ENCODE measurements at places on chromosomes 1 and 21.

GRCh38 chr1:221162939-221163338, 283.7 kb downstream of the HLX start:
- no peak for DNase-seq

GRCh38 chr1:224851848-224852261, 77.6 kb upstream of the DNAH14 start:
- DNase-seq = no peak

DNA sequence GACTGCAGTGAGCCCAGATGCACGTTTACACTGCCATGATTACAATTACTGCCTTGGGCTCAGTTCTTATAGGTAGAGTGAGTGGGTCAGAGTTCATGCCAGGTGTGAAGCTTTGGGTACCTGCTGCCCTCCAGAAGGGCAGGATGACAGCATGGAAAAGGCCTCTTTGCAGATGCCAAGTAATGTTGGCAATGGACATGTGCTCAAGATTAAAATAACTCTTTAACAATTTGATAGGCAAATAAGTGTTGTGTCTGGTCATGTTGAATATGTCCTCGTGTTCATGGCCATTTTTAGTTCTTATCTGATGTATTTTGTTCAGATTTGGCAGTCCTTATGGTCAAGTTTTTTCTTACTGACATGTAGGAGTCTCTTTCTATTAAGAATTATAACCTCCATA, 34.8 kb downstream of the S100B start:
- no peak for DNase-seq

DNA sequence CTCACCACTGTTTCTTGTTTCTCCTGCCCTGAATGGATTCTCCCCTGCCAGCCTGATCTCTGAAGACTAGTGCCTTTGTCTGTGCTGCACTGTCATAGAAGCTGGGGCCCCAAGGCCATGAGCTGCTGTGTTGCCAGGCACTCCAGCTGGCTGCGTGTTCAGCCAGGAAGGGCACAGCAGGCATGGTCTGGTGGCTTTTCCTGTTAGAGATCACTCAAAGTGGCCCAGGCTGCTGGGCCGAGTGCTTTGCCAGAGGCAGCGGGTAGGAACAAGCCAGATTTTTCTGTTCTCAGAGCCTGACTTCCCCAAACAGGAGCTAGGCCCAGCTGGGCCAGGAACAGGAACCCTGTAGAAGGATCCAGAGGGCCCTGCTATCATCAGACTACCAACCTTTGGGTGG, 5.2 kb downstream of the ADPRS start:
- DNase-seq = no peak

DNA sequence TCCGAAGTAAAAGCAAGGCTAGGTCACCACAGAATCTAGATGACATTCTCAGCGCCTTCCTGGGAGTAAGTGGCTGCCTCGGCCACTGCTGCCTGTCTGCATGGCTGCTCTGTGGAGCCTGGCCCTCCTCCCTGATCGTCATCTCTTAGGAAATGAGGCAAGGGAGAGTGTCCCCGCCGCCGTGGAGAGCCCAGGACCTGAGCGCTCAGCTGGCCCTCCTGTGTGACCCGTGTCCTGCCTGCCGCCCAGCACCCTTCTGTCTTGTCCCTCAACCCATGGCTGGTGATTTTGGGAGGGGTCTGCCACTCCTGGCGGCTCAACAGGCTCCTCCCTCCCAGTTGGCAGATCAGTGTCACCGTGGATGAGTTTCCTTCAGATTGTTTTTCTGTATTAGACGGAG, 156.4 kb upstream of the COL6A1 start:
- DNase-seq = no peak

DNA sequence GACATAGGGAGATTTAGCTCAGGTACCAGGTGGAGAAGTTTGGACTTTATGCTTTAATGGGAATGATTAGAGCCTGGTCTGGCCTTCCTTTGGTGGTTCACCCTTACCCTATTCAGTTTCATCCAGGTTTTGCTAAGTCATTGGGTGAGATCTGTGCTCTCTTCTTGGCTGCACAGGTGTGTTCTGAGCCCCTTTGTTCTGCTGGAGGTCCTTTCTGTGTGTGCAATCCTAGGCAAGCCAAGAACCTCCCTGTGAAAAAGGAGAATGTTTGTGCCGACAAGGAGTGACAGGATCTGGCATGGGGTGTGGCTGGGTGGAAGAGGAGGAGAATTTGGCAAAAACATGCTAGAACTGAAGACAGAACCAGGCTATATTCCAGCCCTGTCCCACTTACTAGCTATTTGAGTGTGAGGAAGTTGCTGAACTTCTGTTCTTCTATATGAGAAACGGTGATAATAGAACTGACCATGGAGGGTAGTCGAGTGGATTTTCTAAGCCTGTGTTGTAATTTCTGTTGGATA, 4.6 kb downstream of the GSTM5 start:
- peak; percentile 35 for DNase-seq

- peak; percentile 39 for DNase-seq
Measured at GRCh38 chr1:229208481-229208880, 62.4 kb upstream of the RAB4A start.

DNA sequence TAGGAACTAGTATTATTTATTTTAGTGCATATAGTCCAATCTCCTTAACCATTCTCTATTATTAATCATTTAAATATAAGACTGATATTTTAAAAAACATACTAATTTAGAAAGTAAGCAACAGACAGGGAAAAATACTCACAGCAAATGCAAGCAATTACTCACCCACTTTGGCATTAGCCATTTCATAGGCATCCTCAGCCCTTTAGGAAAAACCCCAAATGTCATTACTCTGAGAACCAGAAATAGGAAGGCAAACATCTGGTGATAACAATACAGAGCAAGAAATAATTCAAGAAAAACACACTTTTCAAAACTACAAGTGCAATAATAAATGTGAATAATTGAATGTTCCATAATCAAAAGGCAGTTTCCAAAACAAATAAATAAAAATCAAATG, 545.1 kb downstream of the PLPP3 start:
- DNase-seq = no peak

DNA sequence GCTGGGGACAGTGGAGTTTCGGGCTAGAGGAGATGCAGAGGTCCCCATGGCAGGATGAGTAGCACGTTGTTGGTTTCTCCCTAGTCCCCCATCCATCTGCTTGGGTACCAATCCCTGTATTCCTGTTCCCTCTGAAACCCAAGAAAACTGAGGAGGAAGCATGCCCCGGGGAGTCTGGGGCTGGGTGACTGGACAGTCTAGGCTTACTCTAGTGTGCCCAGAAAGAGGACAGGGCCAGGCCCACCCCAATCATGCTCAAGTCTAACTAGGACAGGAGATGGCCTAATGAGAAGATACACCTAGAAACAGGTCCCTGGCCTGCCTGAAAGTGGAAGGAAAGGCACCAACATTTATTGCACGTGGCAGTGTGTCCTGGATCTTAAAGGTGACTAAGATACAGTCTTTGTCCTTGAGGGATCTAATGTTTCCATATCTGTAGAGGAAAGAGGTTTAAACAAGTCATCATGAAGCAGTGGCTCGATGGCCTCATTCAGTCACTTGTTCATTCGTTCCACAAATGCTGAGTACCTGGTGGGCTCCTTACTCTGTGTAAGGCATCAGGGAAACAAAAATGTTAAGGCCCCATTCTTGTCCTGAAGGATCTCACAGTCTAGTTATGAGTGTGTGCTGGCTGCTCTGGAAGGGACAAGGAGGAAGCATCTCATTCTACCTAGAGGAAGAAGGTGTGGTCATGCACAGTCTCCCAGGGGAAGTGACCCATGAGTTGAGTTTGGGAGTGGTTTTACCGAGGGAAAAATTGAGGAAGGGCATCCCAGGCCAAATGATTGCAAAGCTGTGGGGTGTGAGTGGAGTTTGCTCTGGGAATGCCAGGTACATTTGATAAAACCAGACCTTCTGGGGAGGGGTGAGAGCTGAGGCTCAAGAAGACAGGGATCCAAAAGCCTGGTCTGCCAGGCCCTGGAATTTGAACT, 10.0 kb downstream of the CDK18 start:
- DNase-seq = no peak

- DNase-seq = peak; percentile 83
Measured at GRCh38 chr1:16217061-16217785, 4.8 kb upstream of the ARHGEF19 start.

- DNase-seq = no peak
Measured at GRCh38 chr1:156347331-156347730, 9.0 kb downstream of the TSACC start.

- DNase-seq = peak; percentile 94
Measured at GRCh38 chr1:3543076-3544039, 68.0 kb downstream of the MEGF6 start.

DNA sequence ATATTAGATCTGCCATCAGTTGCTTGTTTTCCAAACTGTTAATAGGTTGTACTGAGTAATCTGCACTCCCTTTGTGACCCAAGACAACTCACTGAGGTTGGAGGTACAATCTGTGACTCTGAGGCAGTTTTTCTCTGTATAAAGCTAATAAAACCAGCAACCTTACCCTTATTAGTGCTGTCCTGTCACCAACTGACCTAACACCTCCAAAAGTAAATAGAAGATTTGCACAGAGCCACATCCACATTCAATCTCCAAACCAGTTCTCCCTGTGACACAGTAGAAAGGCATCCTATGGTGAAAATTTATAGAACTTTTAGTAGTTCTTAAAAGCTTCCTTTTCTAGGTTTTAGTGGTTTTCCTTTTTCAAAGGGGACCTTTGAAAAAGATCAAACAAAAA, 140.4 kb upstream of the ADGRL2 start:
- DNase-seq = no peak

GRCh38 chr1:89733748-89734147, 87.1 kb upstream of the LRRC8D start:
- DNase-seq = no peak

GRCh38 chr1:192941722-192942411, 117.3 kb downstream of the UCHL5 start:
- no peak for DNase-seq

GRCh38 chr1:37097731-37098130, 63.4 kb upstream of the GRIK3 start:
- DNase-seq = no peak

DNA sequence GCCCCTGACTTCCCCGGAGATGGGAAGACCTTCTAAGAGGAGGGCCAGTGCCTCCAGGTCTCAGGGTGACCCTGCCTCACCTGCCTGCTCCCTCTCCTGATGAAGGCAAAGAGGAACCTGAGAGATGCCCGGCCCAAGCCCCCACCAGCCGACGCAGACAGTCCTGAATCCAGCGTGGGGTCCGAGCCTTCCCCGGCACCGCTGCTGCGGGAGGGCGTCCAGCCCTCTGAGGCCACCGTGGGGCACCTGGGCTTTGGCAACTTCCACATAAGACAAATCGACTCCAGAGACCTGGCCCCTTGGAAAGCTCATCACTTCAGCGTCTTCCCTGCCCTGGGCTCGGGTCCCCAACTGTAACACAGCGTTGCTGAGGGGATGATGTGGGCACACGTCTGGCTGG, 122.2 kb downstream of the CASZ1 start:
- no peak for DNase-seq

- DNase-seq = no peak
Measured at GRCh38 chr1:103191327-103191726, 83.0 kb upstream of the COL11A1 start.

DNA sequence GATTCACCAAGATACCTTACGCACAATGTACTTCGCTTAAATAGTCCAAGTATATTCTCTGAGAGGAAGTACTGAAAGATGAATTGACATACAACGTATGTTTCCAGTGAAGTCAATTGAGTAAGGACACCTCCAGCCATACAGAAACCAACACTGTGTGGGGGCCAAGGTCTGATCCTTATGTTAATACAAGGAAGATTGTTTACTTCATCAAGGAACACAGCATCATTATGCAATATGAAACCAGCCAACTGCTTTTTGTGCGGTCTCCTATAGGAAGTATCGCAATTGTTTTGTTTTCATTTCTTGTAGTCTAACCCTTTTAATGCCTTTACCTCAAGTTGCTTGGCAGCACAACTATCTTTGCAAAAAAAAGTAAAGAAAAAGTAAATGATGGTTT, 28.2 kb upstream of the TEKT2 start:
- no peak for DNase-seq

DNA sequence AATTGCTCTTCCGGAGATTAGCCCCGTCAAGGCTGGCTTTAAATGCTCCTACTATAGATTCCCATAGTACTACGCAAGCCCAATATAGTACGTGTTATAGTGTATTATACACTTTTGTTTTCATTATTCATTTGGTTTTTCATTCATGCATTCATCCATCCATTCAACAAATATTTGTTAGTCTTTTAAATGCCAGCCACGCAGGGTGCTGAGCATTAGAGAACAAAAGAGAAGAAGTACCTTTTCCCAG, 513 bp upstream of the RAB3GAP2 start:
- no peak for DNase-seq

GRCh38 chr1:77538956-77539518, 143.4 kb downstream of the ZZZ3 start:
- DNase-seq = peak; percentile 18

GRCh38 chr1:34057347-34058130, 107.5 kb downstream of the CSMD2 start:
- no peak for DNase-seq

DNA sequence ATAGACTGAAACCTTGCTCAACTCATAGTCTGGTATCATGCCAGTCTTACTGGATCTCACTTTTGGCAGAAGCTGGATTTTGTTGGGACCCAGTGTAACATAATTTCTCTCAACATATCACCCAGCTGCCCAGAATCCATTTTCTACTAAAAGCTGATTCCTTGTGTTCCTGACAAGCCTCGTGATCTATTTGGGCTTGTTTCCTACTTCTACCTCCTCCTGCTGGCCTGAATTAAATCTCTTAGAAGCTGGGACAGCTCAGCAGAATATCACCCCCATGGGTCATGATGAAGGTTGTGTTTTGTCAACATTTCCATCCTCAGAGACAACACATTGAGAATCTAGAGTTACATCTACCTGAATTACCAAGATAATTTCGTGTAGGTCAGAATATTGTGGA, 7.7 kb downstream of the GOLT1A start:
- no peak for DNase-seq

DNA sequence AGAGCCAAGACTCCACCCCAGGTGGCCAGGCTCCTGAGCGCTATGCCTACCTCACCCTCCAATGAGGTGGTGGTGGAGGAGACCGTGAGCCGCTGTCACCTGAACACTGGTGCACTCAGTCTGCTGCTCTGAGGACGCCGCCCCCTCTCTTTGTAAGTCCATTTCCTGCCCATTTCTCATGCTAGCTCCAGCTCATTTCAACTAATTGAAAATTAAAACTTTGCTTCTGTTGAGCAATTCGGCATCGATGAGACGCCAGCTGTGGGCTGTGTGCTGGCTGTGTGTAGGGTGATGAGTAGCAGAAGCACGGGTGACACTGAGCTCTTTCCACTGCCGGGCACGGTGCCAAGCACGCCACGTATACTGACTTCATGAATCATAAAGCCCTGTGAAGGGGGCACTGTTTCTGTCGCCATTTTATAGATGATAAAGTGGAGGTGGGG, 11.2 kb downstream of the TNFRSF1B start:
- no peak for DNase-seq

DNA sequence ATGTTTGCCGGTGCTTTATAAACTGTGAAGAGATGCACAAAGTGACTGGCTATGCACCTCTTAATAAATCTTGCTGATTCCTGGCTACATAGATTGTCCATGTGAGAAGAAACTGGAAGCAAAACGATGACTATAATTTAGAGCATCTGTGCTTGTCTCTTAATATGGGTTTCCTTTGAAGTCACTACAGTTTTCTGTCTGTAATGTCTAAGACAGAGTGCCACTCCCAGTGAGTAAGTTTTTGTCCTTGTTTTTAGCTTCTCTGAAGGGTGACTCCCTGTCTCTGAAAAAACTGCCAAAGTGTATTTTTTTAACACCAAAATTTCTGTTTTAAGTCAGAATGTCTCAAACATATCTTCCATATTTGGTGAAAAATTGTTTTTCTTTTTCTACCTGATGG, 175.1 kb downstream of the FASLG start:
- no peak for DNase-seq

Data from PC-9 (cell line).